HuH-7 (cell line): ENCODE measurements at places on chromosomes 6 and 20.

GRCh38 chr6:147262946-147263345 is 58.7 kb downstream of the STXBP5 start:
- no peak for DNase-seq

DNA sequence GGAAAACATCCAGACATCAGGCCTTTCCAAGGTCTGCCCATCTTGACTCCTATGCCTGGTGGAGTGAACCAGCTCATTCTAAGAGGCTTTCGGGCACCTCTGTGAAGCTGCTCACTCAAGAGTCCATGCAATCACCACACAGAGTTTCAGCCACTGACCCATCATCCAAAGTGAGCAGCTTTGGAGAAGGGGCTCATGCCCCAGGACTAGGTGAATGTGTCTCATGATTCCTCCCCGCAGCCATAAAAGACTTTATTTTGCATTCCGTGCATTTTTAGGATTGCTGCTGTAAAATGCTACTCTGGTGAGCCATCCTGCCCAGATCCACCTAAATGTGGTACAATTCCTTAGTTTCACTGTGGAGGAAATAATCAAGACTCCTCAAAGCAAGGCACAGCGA is 44.5 kb upstream of the EZR start:
- DNase-seq = no peak

GRCh38 chr20:8305449-8305978 is 173.4 kb downstream of the PLCB1 start:
- DNase-seq = peak; percentile 59

DNA sequence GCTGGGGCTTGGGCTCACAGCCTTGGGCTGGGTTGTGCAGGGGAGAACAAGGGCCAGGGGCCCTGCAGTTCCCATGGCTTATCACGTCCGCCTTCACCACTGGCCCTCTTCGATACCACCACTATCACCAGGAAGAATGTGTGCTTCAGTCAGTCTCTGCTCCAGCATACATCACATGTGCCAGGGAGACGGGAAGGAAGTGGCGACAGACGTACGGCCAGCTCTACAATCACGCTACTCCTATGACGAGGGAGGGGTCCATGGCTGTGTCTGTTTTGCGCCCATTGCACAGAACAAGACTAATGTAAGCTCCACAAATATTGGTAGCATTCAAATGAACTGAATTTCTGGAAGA is 72.1 kb downstream of the TRAM2 start:
- DNase-seq = no peak

DNA sequence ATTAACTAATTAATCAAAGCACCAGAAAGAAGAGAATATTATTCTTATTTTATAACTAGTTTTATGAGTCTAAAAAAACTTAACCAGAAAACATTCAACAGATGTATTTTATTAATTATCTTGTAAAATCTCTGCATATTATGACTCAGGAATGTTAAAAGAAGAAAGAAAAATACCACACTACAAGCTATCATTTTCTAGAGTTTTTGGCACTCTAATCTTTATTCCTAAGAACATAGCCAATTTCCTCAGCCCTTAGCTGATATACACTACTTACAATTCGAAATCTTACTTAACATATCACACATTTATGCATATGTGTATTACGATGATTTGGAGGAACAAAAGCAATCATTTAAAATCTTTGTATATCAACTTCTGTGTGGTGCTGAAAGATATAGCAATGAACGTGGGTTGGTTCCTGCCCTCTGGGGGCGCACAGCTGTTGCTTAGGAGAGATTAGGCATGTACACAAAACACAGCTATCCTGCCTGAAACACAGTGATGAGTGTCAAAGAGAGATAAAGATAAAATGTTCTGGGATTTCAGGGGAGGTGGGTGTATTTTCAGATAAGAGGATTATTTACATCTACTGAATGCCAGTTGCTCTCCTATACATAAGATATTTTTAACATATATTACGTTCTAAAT is 404.5 kb downstream of the SYNE1 start:
- DNase-seq = no peak
